ENCODE measurements at places on chromosomes 11 and 22. TPM values are rescaled to one million over a fixed set of nuclear protein-coding genes. Genes with fewer than 3 reads are reported as not detected.

PICK1 gene
- total RNA-seq = 40.2 TPM

DNA sequence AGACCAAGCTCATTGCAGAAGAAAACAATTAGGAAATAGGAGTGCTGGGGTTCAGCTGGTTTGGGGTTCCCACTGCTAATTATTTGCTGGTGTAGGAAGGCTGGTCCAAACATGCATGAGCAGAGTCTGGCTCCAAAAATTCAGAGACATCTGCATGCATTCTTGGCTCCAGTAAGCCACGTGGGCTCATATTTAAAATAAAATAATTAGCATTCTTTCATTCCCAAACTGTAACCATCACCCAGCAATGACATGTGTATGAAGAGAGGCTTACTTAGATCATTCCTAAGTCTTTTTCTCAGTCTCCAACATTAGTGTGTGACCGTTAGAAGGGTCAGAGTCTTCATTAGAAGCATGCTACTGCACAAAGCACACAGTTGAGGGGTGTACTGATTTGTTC is 58.4 kb downstream of the EFCAB6 start:
- DNase-seq = no peak

DNA sequence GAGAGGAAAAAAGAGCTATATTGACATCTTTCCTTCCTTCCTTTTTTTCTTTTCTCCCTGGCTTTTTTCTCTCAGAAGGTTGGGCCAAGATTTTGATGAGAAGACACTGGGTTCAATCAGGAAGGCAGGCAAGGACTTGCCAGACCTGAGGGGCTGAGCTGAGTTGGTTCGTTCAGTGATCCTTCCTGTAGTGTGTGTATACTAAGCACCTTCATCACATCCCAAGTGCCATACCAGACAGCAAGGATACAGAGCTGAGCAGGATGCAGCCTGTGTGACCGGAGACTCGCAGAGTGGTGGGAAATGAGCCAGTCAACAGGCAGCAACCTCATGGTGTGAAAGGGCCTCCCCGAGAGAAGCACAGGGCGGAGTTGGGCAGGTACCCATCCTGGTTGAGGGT is 95.5 kb downstream of the SPON1 start:
- no peak for DNase-seq

GRCh38 chr11:19844012-19844411 is 131.4 kb downstream of the NAV2 start:
- no peak for DNase-seq

- DNase-seq = no peak
These were observed 7.9 kb downstream of the SLC35C1 start for GRCh38 chr11:45812581-45813548.

NPAS4 gene
- not detected for total RNA-seq

DNA sequence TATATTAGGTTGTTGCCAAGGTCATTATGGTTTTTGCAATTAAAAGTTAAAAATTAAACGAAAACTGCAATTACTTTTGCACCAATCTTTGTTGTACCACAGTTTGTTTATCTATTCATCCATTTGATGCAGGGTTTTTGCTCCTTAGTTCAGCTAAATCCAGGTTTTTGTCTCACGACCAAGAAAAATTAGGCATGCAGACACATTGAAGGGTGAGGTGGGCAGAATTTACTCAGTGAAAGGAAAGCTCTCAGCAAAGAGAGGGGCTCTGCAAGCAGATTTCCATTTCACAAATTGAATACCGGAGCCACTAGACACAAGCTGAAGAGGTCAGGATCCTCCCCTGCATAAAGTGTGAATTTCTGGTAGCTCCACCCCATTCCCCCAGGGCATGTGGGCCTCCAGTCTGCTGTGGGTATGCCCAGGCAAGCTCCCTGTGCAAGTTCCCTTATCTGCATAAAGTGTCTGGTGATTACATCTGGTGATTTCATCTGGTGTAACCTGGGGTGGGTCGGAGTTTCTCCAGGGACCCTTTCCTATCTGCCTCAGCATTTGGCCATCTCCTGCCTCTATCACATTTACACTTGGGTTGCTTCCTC is 33.3 kb downstream of the APOL6 start:
- DNase-seq = no peak

GRCh38 chr11:118618991-118619375 is 11.6 kb downstream of the PHLDB1 start:
- peak; percentile 46 for DNase-seq

TEAD1 gene
- total RNA-seq = 123 TPM

DNA sequence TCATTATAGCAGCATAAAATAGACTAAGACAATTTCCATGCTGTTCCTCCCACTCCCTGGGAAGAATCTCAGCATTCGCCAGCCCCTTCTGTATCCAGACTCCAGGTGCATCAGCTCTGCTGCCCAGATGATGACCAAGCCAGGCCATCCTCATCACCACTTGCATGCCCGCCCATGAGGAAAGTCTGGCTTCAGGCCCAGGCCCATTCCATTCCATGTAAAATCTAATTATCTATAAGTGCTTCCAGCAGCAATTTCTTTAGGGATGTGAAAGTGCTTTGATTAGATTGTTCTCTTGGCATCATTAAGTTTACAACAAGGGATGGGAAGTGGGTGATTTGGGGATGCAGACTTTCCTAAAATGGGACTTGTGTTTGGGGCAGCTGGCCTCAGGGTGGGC is 100.3 kb downstream of the INSC start:
- DNase-seq = no peak

DNA sequence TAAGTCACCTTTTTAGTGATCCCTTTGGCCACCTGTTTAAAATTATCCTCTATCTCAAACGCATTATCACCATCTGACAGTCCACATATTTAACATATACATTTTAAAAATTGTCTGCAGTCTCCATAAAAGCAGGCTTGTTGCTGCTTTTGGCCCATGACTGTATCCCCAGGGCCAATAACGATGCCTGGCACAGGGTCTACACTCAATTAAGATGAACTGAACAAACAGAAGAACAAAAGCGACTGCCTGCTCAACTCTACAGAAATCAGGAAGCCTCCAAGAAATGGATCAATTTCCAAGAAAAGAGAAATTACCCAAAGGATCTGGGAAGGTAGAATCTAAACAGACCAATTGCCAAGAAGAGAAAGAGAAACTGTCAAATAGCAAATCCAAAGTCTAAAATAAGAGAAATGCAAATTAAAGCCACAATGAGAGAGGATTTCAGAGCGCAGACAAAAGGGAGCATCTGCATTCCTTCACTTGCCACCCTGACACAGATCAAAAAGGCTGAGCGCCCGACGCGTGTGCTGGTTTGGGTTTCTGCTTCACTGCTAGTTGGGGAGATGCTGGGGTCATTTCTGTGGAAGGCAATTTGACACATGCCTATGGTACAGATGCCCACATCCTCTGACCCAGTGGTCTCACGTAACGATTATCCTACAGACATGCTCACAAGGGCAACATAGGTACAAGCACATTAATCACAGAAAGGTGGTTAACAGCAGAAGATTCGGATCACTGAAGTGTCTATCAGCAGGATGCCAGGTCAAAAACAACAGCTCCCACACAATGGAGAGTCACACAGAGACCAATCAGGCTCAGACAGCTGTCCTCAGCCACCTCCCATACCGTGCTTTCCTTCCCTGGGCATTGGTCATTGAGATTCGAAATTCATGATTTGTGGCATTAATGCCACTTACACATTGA is 55.9 kb downstream of the SHISAL1 start:
- no peak for DNase-seq

MRGPRX3 gene
- 0.34 TPM for total RNA-seq

- no peak for DNase-seq
These were observed 17.5 kb downstream of the RGL4 start for GRCh38 chr22:23708270-23708669.

DNA sequence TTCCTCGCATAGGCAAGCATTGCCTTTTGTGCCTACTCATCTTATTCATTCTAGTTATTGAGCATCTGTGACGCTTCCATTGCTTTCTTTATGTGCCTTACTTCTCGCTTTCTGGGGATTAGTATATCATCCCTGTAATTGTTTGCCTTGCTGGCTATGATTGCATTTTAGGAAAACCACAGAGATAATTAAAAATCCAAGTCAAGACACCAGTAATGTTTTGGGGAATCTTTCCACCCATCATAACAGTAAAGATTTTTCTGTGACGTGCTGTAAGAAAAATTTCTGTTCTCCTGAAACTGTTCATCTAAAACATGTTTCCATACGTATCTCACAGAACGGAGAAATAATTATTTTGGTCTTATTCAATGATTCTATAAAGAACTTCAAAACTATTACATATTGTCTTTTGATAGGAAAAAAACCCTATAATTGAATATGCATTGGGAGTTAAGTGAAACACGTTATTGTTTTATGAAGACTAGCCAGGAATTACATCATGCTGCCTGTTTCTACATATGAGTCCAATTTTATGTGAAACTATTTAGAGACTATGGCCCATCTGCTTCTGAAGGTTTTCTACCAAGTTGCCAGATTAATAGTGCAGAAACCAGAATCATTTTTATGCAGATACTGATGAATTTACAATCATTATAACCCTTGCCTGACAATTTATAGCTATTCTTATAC is 133.7 kb upstream of the FIBIN start:
- DNase-seq = no peak

- DNase-seq = no peak
These were observed at the start of gene OR10G7 for GRCh38 chr11:124041254-124041653. OR10G7 (minus strand) TSS chr11:124041325; CDS start chr11:124039001, 2,324 bp downstream.

GRCh38 chr11:14611939-14612338 is 31.7 kb upstream of the PDE3B start:
- DNase-seq = no peak

- DNase-seq = peak; percentile 84
These were observed 66.9 kb downstream of the TBC1D22A start for GRCh38 chr22:46829117-46829891.

TRIM49B gene
- not detected for total RNA-seq

MMP12 gene
- total RNA-seq = not detected
